Tibial nerve (tissue), 4 donors: ENCODE measurements at places on chromosomes 12 and 14.
A peak's percentile ranks its signal among the peaks of the same experiment; 100 is the strongest.

DNA sequence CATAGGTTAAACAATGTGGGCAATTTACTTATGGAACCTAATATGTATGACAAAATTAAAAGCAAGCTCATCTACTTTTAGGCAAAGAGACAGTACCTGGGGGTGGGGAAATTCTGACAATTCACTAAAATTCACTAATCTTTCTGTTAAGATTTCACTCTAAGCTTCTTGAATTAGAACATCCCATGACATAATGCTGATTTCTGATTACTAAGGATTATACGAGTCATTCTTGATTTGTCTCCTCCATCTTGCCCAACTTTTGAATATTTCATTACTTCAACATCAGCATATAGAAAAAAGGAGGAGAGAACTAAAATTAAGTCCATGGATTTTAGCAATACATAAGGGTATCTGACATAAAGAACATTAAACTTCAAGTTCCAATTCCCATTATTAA, 2.4 kb downstream of the CEP83 start:
- H3K27me3 ChIP-seq = no peaks in the 10 kb centered on the region
- no peaks in the 10 kb centered on the region for H3K36me3 ChIP-seq
- H3K4me3 ChIP-seq = no peak overlapping the region
- peaks cover 23% of the 10 kb centered on the region for H3K4me1 ChIP-seq
- no peak overlapping the region for H3K27ac ChIP-seq

GRCh38 chr14:23910101-23910875, 43.3 kb upstream of the DHRS4 start:
- no peaks in the 10 kb centered on the region for H3K4me1 ChIP-seq
- H3K27ac ChIP-seq = no peak overlapping the region
- H3K27me3 ChIP-seq = no peaks in the 10 kb centered on the region
- no peak for DNase-seq
- no peaks in the 10 kb centered on the region for H3K36me3 ChIP-seq

GRCh38 chr12:45350861-45351260, 135.0 kb downstream of the ANO6 start:
- no peaks in the 10 kb centered on the region for H3K27me3 ChIP-seq
- no peak for DNase-seq
- no peak overlapping the region for H3K27ac ChIP-seq
- H3K4me3 ChIP-seq = no peak overlapping the region

DNA sequence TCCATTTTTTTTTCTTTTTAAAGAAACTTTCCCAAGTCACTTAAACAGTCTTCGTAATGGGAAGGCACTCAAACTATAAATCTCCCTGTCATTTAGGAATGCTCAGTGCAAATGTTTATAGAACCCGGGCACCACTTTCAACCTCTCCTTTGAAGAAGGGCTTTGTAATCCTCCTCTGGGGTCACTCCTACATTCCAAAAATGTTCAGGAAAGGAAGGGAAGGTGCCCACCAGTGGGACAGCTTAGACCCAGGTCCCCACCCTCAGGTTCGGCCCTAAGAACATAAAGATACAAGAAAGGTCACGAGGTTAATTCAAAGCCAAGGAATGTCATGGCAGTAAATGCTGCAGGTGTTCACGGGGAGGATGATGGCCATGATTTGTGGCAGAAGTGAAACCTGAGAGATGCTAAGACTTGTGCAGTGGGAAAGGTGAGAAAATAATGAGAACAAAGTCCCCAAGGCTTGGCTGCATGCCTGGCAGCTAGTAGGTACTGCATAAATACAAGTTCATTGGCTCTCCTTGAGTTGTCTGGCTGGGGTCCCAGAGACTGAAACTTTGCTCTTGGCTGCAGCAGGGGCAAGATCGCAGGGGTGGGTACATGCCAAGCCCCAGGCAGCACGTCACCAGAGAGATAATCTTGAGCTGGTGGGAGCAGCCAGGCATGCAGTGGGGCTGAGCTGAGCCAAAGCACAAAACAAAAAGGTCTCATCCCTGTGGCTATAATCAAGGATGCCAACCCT, 21.1 kb downstream of the KRT18 start:
- no peak for DNase-seq
- H3K36me3 ChIP-seq = no peaks in the 10 kb centered on the region
- H3K4me1 ChIP-seq = no peaks in the 10 kb centered on the region
- H3K4me3 ChIP-seq = no peak overlapping the region

DNA sequence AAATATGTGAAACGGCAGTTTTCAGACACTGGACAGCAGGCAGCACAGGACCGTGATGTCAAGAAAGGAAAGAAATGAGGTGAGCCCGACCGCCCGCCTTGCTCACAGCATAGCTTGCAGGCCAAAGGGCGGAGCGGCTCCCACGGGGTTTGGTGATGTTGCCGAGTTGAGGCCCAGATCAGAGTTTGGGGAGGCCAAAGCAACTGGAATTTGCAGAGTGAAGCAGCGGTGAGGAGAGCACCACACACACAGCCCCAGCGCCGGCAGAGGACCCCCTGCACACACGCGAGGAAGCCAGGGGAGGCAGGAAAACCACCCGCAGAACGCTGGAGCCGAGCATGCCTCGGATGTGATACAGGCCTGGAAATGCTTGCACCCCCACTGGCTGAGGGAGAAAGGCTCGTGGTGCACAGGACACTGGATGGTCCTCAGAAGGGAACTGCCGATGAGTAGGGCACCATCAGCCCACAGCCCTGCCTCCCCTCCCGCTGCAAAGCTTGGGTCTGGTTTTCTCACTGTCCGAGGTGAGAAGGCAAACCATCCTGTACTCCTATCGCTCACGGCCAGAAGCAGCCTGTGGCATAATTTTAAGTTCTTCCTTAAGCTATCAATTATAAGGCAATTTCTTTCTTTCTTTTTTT, 25.7 kb upstream of the PLD4 start:
- H3K4me1 ChIP-seq = peaks cover 21% of the 10 kb centered on the region
- H3K27ac ChIP-seq = no peak overlapping the region
- no peak overlapping the region for H3K4me3 ChIP-seq

DNA sequence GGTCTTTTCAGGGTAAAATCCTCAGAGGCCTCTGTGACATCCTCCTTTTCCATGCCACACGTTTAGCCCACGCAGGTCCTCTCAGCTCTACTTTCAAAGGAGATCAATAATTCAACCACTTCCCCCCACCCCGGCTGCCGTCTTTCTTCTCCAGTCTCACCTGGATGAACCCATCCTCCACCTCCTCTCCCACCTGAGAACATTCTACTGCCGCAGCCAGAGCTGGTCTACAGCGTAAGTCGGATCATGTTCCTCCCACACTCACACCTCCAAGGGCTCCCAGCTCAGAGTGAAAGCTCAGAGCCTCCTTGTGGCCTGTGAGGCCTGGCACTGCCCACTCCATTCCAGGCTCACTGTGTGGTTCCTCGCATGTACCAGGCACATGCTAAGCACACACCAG, 246.6 kb downstream of the CHST11 start:
- no peaks in the 10 kb centered on the region for H3K27me3 ChIP-seq
- H3K4me3 ChIP-seq = no peak overlapping the region
- peaks cover 14% of the 10 kb centered on the region for H3K4me1 ChIP-seq
- no peak for DNase-seq

DNA sequence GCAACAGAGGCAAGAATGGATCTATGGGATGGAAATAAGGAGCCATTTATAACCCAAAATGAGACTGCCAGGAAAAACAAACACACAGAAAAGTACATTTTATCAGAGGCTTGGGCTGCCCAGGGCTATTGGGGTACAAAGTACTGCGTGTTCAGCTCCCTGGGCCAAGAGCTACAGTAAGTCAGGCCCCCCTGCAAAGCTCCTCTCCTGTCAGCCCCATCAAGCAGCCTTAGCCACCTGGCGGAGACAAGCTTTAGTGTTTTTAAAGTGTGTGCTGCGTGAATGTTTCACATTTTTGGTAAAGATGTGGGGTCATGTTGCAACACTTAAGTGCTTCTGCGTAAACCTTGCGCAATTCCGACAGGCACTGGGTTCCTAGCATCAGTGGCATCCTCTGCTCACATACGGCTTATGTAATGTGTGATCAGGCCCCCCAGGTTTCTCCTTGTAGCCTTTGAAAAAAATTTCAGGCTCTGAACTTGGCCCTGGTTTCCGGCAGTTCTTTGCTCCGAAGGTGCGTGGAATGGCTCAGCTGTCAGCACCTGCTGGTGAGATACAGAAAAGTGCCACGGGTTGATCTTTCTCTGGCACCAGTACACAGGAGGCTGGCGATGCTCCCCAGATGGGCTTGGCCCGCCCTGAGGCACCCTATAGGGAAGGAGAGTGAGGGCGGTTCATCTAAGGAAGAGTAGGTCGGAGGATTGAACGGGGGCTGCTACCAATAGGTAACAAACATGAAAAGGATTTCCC, 198.7 kb upstream of the EEA1 start:
- H3K27me3 ChIP-seq = no peaks in the 10 kb centered on the region
- DNase-seq = peak; percentile 74
- H3K4me1 ChIP-seq = no peaks in the 10 kb centered on the region
- no peaks in the 10 kb centered on the region for H3K36me3 ChIP-seq
- peak overlapping the region; percentile 74 for H3K27ac ChIP-seq

DNA sequence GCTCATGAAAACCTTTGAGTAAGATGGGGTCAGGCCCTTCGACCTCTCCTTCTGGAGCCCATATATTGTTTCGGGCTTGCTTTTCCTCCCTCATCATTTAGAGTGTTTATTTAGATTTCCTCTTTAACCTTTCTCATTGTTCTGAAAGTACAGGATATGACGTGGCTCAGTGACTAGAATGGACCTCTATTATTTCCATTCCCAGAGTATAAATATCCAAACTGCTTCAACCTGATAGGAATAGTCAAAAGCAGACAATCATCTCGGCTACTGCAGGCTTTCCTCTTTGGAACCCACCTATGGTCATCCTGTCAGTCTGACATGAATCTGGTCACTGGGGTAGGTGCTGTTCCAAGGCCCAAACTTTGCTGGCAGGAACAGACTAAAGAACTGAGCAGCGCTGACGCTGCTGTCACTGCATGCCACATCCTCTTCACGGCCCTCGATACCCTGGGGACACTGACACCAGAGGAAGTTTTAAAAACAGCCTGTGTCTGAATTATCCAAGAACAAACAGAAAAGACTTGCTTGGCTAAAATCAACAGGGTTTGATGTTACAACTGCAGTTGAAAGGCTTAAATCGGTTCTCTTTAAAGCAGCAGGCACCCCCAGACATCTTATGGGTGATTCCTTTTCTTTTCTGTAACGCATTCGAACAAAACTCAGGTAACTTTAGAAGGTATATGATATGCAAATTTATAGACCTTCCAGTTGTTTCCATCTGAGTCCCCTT, 5.0 kb upstream of the DDX47 start:
- peak overlapping the region; percentile 73 for H3K27ac ChIP-seq
- H3K27me3 ChIP-seq = no peaks in the 10 kb centered on the region
- no peak overlapping the region for H3K4me3 ChIP-seq
- peaks cover 13% of the 10 kb centered on the region for H3K4me1 ChIP-seq
- no peaks in the 10 kb centered on the region for H3K36me3 ChIP-seq
- no peak for DNase-seq

- no peak overlapping the region for H3K27ac ChIP-seq
- no peaks in the 10 kb centered on the region for H3K36me3 ChIP-seq
- DNase-seq = no peak
- H3K4me1 ChIP-seq = no peaks in the 10 kb centered on the region
- no peaks in the 10 kb centered on the region for H3K27me3 ChIP-seq
Observed at GRCh38 chr12:42987216-42987650, 397.7 kb upstream of the PRICKLE1 start.

- no peak overlapping the region for H3K4me3 ChIP-seq
- no peak for DNase-seq
- H3K27ac ChIP-seq = no peak overlapping the region
- no peaks in the 10 kb centered on the region for H3K27me3 ChIP-seq
- peaks cover 3% of the 10 kb centered on the region for H3K4me1 ChIP-seq
- H3K36me3 ChIP-seq = no peaks in the 10 kb centered on the region
Observed at GRCh38 chr12:68037616-68038255, 48.5 kb downstream of the IFNG-AS1 start.

DNA sequence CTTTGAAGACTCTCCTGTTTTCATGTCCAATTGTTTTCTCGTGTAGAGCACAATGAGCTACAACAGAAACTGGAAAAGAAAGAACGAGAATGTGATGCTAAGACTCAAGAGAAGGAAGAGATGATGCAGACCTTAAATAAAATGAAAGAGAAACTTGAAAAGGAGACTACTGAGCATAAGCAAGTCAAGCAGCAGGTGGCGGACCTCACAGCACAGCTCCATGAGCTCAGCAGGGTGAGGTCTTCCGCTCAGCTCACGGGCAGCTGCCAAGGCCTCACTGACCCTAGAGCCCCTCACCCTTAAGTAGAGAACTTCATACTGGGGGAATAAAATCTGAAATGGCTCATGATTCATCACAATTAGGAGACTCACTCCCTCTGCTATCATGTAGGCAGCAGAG, 134.7 kb downstream of the GPR135 start:
- no peak overlapping the region for H3K27ac ChIP-seq
- no peaks in the 10 kb centered on the region for H3K27me3 ChIP-seq
- DNase-seq = no peak

DNA sequence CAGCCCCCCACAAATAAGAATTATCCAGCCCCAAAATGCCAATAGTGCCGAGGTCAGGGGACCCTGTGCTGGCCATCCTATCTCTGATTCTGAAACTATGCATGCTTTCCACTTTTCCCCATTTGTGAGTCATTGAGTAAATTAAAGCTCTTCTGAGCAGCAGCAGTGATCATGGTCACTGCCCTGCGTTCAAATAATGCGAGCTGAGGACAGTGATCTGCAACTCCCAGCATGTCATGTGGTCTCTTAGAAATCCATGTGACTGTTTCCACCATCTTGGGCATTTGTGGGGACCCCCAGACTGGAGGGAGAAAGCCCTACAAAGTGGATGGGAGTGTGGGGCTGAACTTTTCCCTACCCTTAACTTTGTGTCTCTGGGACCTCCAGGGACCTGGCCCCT, 53.8 kb downstream of the C14orf132 start:
- no peak overlapping the region for H3K27ac ChIP-seq
- DNase-seq = no peak
- no peaks in the 10 kb centered on the region for H3K4me1 ChIP-seq
- H3K4me3 ChIP-seq = no peak overlapping the region

- no peak overlapping the region for H3K4me3 ChIP-seq
- H3K36me3 ChIP-seq = no peaks in the 10 kb centered on the region
- DNase-seq = no peak
- no peak overlapping the region for H3K27ac ChIP-seq
Observed at GRCh38 chr14:60679566-60680258, 30.4 kb upstream of the SIX1 start.

DNA sequence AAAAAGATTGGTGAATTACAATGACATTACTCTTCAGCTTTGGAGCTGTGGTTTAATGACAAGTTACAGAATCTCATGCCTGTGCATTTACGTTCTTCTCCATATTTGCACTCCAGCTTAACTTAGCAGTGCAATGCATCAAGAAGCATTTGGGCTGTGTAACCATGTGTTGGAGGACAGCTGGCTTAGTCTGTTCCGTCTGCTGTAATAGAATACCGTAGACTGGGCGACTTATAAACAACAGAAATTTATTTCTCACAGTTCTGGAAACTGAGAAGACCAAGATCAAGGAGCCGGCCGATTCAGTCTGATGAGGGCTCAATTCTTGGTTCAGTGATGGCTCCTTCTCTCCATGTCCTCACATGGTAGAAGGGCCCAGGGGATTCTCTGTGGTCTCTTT, 943.5 kb downstream of the BCL11B start:
- no peaks in the 10 kb centered on the region for H3K36me3 ChIP-seq
- DNase-seq = no peak
- H3K27ac ChIP-seq = no peak overlapping the region
- H3K4me1 ChIP-seq = no peaks in the 10 kb centered on the region
